Stimulated activated CD8-positive, alpha-beta memory T cell treated with anti-CD3 and anti-CD28 coated beads, Interleukin-2, amount 100 ng/mL, for 1 hour (primary cell): ENCODE measurements at places on chromosomes 12 and 14.

- no peak for DNase-seq
Observed at GRCh38 chr14:49972131-49972671, 79.3 kb downstream of the ARF6 start.

DNA sequence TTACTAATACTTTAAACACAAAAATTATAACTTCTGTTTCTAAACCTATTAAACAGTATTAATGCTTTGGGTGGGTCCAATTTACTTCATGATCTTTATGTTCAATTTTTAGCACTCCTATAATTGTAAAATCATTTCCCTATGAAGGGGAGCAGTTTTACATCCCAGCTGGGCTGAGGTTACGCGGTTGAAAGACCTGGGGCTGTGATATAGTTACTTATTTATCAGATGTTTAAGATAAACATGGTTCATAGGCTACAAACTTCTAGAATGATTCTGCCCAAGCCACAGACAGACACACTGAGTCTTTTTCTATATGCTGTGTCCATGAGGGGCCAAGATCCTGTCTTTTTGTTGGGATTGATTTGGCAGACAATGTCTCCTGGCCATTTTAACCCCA is 44.4 kb downstream of the DYRK2 start:
- no peak for DNase-seq

DNA sequence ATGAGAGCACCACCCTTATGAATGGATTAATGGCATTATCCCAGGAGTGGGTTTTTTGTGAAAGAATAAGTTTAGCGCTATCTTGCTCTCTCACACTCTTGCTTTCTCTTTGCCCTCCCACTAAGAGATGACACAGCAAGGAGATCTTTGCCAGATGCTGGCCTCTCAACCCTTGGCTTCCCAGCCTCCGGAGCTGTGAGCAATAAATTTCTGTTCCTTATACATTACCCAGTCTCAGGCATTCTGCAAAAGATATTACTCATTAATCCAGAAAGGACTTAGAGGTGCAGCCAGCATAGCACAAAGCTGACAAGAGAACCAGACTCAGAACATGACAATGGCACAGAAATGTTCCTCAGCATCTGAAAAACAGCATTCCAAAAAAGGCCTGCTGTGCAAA is 190.6 kb downstream of the ITPR2 start:
- DNase-seq, result no peak

- no peak for DNase-seq
Observed at GRCh38 chr12:27008081-27008480, 6.1 kb downstream of the TM7SF3 start.

GRCh38 chr12:103858953-103859601 is 18.0 kb upstream of the NT5DC3 start:
- no peak for DNase-seq

- DNase-seq, result no peak
Observed at GRCh38 chr12:120332523-120332922, 4.9 kb upstream of the PLA2G1B start.

- DNase-seq, result no peak
Observed at GRCh38 chr14:61645247-61645646, 50.1 kb upstream of the HIF1A start.

DNA sequence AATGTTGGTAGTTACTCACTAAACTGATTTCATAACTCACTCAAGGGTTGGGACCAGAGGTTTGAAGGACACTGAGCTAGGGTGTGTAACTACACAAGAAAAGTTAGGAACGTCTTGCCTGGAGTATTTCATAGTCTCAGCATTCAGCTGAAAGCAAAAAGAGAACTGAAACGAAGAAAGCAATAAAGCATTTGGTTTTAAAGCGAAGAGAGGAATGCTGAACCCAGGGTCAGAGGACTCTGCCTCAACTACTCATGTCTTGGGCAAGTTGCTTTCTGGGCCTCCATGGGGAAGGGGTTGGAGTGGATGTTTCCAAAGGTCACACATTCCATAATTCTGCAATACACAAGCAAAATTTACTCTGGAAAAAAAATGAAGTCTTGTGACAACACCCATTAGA is 1.4 kb downstream of the GNS start:
- no peak for DNase-seq

DNA sequence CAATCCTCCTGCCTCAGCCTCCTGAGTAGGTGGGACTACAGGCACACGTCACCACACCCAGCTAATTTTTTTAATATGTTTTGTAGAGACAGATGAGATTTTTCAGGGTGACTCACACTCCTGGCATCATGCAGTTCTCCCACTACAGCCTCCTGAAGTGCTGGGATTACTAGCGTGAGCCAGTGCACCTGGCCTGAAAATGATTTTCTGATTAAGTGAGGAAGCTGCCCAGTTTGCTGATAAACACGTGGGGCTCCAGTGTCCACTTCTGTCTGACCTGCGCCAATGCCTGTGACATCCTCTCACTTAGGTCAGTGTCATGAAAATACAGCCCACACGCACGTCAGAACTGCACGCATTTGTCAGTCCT is 37.0 kb upstream of the SFSWAP start:
- no peak for DNase-seq

- peak; percentile 44 for DNase-seq
Observed at GRCh38 chr14:74217672-74218448, 21.4 kb upstream of the VSX2 start.
